ENCODE measurements at places on chromosomes 5 and 9. TPM values are rescaled to one million over a fixed set of nuclear protein-coding genes. Genes with fewer than 3 reads are reported as not detected.

SLC2A6 gene
- total RNA-seq, result 2.9 TPM

SLC6A7 gene
- total RNA-seq, result 0.11 TPM

ZNF883 gene
- total RNA-seq, result 18.9 TPM

GMCL2 gene
- total RNA-seq, result not detected

HAVCR2 gene
- total RNA-seq, result 1.8 TPM

C9orf153 gene
- 1.2 TPM for total RNA-seq

DND1 gene
- 0.60 TPM for total RNA-seq

WDR31 gene
- total RNA-seq, result 17.2 TPM

IL5 gene
- not detected for total RNA-seq

PAEP gene
- not detected for total RNA-seq

NIPAL4 gene
- total RNA-seq, result not detected

C9orf50 gene
- total RNA-seq, result 0.71 TPM

LCP2 gene
- total RNA-seq, result 8.6 TPM

FBP1 gene
- total RNA-seq, result 1.9 TPM

CD74 gene
- total RNA-seq, result 69.4 TPM

GOLGA1 gene
- total RNA-seq, result 21.7 TPM

IFNA2 gene
- total RNA-seq, result not detected

INSYN2B gene
- 0.49 TPM for total RNA-seq

SPATA31A3 gene
- not detected for total RNA-seq

SH3RF2 gene
- 1.6 TPM for total RNA-seq

GSN gene
- 437 TPM for total RNA-seq

POU5F2 gene
- 8.9 TPM for total RNA-seq

PCDHA4 gene
- 7.1 TPM for total RNA-seq

AOPEP gene
- 93.0 TPM for total RNA-seq

SOHLH1 gene
- 0.99 TPM for total RNA-seq

FOXD4L4 gene
- total RNA-seq, result 0.22 TPM

HSPA9 gene
- total RNA-seq, result 294 TPM

All from camera-type eye (tissue), 1 donor.